IMR-90 (cell line): ENCODE measurements at places on chromosomes 5 and 9. TPM values are rescaled to one million over a fixed set of nuclear protein-coding genes. Genes with fewer than 3 reads are reported as not detected.

GRCh38 chr9:20319641-20320337, 302.5 kb downstream of the MLLT3 start:
- peaks cover 9% of the 10 kb centered on the region for H3K4me1 ChIP-seq
- H3K36me3 ChIP-seq, result no peaks in the 10 kb centered on the region
- peak; percentile 88 for DNase-seq
- H3K27ac ChIP-seq, result no peak overlapping the region

IL31RA gene
- total RNA-seq, result 0.56 and 0.90 TPM in 2 replicates

- H3K36me3 ChIP-seq, result no peaks in the 10 kb centered on the region
- H3K4me3 ChIP-seq, result no peak overlapping the region
- H3K27ac ChIP-seq, result no peak overlapping the region
- DNase-seq, result no peak
Measured at GRCh38 chr5:136210259-136210658, 17.3 kb upstream of the SMIM32 start.

GADD45G gene
- not detected in 2 replicates for total RNA-seq

GRCh38 chr9:126417043-126417442, 90.4 kb downstream of the MVB12B start:
- H3K4me3 ChIP-seq, result no peak overlapping the region
- H3K27me3 ChIP-seq, result no peaks in the 10 kb centered on the region
- DNase-seq, result no peak
- peaks cover 3% of the 10 kb centered on the region; the same call in 1 of the 2 replicates for H3K36me3 ChIP-seq
- H3K4me1 ChIP-seq, result no peaks in the 10 kb centered on the region
- H3K27ac ChIP-seq, result no peak overlapping the region

GABRA1 gene
- total RNA-seq, result not detected in 2 replicates

DNA sequence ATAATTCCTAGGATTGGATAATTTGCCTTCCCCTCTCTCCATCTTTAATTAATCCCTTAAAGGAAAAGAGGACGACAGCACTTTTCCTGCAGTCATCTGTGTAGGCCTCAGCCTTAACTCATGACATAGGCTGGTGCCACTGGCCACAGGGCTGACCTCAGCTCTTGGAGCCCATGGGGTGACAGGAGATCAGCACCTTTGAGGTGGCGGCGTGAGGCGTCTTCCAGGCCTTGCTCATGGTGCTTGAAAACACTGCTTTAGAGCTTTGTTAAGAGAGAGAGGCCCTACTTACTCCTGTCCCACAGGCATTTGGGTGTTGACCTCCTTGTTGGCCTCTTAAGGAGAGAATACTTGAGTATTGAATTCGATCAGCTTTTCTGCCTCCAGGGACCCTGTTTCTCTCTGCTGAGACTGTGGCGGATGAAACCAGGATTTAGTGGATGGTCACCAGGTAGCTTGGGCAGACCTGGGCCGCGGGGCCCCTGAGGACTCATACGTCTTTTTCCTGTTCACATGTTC, 23.4 kb downstream of the TENT4A start:
- peaks cover 26% of the 10 kb centered on the region for H3K36me3 ChIP-seq
- no peak for DNase-seq
- H3K27me3 ChIP-seq, result no peaks in the 10 kb centered on the region
- H3K27ac ChIP-seq, result no peak overlapping the region
- H3K4me1 ChIP-seq, result peaks cover 22% of the 10 kb centered on the region
- no peak overlapping the region for H3K4me3 ChIP-seq

MAMDC2 gene
- total RNA-seq, result 5.0 and 5.6 TPM in 2 replicates

PCDHGB6 gene
- 2.2 and 2.8 TPM in 2 replicates for total RNA-seq

- H3K27me3 ChIP-seq, result peaks cover 19% of the 10 kb centered on the region
- H3K4me1 ChIP-seq, result no peaks in the 10 kb centered on the region
- H3K4me3 ChIP-seq, result peak overlapping the region; percentile 18; the same call in 1 of the 2 replicates
- H3K36me3 ChIP-seq, result no peaks in the 10 kb centered on the region
- peak; percentile 62 for DNase-seq
Measured at GRCh38 chr9:127742435-127743088, 7.5 kb upstream of the TOR2A start.

DNA sequence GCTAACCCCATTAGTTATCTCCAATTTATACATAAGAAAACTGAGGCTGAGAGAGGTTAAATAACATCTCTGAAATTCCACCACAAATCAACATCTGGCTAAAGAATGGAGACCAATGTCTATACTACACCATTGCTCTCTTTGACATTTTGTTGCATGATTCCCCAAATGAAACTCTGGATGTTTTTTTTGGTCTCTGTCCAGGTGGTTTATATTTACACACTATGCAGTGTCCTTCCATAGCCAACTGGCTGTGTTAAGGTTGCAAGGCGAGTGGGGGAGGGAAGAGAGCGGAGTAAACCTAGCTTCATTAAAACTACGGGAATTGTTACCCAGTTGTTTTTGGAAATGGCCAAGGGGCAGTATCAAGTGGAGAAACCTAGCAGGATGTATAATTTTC, 67.2 kb downstream of the KIF4B start:
- H3K4me1 ChIP-seq, result no peaks in the 10 kb centered on the region; the same call in 1 of the 2 replicates
- no peak overlapping the region for H3K27ac ChIP-seq
- H3K36me3 ChIP-seq, result no peaks in the 10 kb centered on the region
- no peak for DNase-seq
- no peak overlapping the region for H3K4me3 ChIP-seq

ADGRV1 gene
- total RNA-seq, result under 0.01 TPM in 2 replicates

- peaks cover 3% of the 10 kb centered on the region for H3K27me3 ChIP-seq
- no peak overlapping the region for H3K27ac ChIP-seq
- H3K36me3 ChIP-seq, result no peaks in the 10 kb centered on the region
Measured at GRCh38 chr5:35151146-35151920, 79.0 kb downstream of the PRLR start.

- H3K27me3 ChIP-seq, result no peaks in the 10 kb centered on the region
- peak; percentile 70 for DNase-seq
- H3K27ac ChIP-seq, result no peak overlapping the region
- H3K4me3 ChIP-seq, result no peak overlapping the region
- H3K36me3 ChIP-seq, result 0 out of 2 replicates have a peak, but pooled peaks cover 1% of the 10 kb centered on the region
- peaks cover 2% of the 10 kb centered on the region; the same call in 1 of the 2 replicates for H3K4me1 ChIP-seq
Measured at GRCh38 chr9:120655005-120655622, 59.2 kb downstream of the MEGF9 start.

DNA sequence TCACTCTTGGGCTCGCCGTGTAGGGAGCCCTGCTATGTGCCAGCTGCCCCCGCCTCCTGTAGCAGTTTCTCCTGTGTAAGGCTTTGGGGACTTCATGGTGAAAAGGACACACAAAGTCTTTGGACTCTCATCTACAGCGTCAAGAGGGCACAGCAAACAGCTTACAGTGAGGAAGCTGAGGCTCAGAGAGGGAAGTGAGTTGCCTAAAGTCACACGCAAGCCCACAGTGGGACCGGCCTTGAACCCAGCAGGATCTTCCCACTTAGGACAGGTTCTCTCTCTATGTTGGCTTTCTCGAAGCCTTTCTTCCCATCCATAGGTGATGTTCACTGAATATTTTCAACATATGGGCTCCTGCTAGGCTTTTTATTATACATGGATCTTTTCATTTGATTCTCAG, 9.8 kb upstream of the PRRX2 start:
- DNase-seq, result no peak
- peaks cover 19% of the 10 kb centered on the region for H3K4me1 ChIP-seq
- no peaks in the 10 kb centered on the region for H3K27me3 ChIP-seq

DNA sequence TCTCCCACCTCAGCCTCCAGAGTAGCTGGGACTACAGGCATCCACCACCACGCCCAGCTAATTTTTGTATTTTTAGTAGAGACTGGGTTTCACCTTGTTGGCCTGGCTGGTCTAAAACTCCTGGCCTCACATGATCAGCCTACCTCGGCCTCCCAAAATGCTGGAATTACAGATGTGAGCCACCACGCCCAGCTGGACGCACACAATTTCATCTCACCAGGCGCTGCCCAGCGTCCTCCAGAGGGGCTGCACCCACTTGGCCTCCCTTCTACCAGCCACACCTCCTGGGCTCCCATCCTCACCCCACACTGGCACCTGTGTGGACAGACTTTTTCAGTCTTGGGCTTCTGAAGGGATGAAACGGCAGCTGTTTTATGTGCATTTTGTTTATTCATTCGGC, 3.8 kb upstream of the EXOC3 start:
- no peak overlapping the region for H3K27ac ChIP-seq
- H3K4me3 ChIP-seq, result no peak overlapping the region
- no peak for DNase-seq
- H3K36me3 ChIP-seq, result peaks cover 15% of the 10 kb centered on the region; the same call in 1 of the 2 replicates
- H3K27me3 ChIP-seq, result no peaks in the 10 kb centered on the region

BTNL3 gene
- not detected in 2 replicates for total RNA-seq

SMIM33 gene
- not detected in 2 replicates for total RNA-seq

OR1J2 gene
- total RNA-seq, result not detected in 2 replicates

DNA sequence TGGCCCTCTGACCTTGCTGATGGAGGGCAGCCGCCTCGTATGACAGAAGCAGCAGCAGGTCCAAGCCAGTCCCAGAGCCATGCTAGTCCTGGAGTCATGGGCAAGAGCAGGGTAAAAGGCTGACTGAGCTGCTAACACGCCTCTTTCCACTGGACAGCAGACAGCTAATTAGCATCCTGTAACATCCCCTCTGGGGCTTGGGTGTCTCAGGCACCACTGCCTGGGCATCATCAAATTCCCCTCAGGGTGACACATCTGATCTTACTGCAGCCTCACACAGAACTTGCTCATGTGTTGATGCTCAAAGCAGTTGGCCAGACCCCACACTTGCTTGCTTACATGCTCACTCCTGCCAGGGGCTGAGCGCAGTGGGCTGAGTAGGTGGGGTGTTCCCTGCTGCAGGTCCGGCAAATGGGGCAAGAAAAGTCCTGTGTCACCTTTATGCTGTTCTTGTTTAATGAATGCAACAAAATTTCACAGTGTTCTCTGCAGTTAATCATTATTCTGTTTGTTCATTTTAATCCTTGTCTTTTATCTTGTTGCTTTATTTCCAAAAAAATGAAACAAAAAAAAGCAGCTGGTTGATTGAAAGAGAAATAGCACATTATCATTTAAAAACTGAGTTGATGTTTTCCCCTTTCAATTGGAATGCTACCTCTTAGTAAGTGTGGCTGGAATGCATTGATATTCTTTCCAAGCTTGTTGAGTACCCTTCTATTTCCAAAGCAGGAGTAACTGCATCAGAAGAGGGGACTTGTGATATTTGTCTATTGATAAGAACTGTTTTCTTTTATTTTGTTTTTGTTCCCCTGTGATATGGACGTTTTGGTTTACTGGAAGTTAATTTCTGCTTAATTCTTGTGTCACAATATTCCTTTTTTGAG, 254.1 kb downstream of the CDH18 start:
- H3K27ac ChIP-seq, result no peak overlapping the region
- no peaks in the 10 kb centered on the region for H3K4me1 ChIP-seq
- no peaks in the 10 kb centered on the region for H3K36me3 ChIP-seq
- DNase-seq, result no peak

DNA sequence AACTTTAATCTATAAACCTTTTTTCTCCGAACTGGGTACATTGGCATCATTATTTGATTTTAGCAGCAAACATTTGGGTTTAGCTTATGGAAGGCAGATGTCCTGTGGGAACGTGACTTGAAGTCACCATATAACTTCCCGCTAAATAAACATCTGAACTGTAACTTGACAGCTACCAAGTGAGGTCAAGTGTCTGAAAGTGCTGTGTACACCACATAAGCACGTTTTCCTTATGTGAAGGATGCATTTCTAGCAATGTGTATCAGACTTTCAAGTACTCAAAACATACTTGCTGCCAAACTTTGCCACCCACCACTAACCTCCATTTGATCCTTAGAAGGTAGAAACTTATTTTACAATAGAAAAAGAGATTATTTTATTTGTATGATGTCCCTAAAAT, 35.7 kb downstream of the SLC1A3 start:
- H3K27me3 ChIP-seq, result peaks cover under 1% of the 10 kb centered on the region; the same call in 1 of the 2 replicates
- H3K4me1 ChIP-seq, result 0 out of 2 replicates have a peak, but pooled peaks cover 2% of the 10 kb centered on the region
- H3K4me3 ChIP-seq, result no peak overlapping the region
- no peaks in the 10 kb centered on the region for H3K36me3 ChIP-seq
- H3K27ac ChIP-seq, result no peak overlapping the region
- no peak for DNase-seq

DPM2 gene
- 10.8 TPM in 2 replicates for total RNA-seq

DNA sequence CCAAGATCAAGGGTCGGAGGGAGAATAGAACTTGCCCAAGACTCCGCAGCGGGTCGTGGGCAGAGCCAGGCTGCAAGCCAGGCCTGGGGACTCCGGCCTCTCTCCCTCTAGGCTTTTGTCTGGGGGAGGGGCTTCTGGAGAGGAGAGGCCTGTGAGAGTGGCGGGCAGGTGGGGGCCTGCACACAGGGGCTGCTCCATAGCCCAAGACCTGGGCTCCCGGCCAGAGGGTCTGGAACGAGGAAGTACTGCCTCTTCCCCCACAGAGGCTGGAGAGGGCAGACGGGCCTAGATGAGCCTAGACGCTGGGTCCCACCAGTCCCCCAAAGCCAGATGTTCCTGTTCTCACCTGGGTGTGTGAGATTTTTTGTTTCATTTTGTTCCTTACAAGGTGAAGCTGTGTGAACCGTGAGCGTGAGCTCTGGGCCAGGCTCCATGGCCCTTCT, 5.2 kb upstream of the ST6GALNAC6 start:
- no peak overlapping the region for H3K27ac ChIP-seq
- no peak for DNase-seq
- no peaks in the 10 kb centered on the region for H3K27me3 ChIP-seq

GRCh38 chr5:112914584-112914983, 7.4 kb downstream of the REEP5 start:
- H3K4me1 ChIP-seq, result peaks cover 9% of the 10 kb centered on the region
- H3K36me3 ChIP-seq, result peaks cover 21% of the 10 kb centered on the region
- no peaks in the 10 kb centered on the region for H3K27me3 ChIP-seq
- no peak overlapping the region for H3K27ac ChIP-seq

- H3K27me3 ChIP-seq, result no peaks in the 10 kb centered on the region
- H3K4me1 ChIP-seq, result peaks cover 58% of the 10 kb centered on the region
- H3K27ac ChIP-seq, result no peak overlapping the region
- peaks cover 1% of the 10 kb centered on the region; the same call in 1 of the 2 replicates for H3K36me3 ChIP-seq
Measured at GRCh38 chr5:150513375-150514309, 5.7 kb downstream of the NDST1 start.

GRCh38 chr5:178529080-178529479, 61.1 kb downstream of the COL23A1 start:
- H3K27ac ChIP-seq, result no peak overlapping the region
- no peak overlapping the region for H3K4me3 ChIP-seq
- no peak for DNase-seq
- H3K4me1 ChIP-seq, result no peaks in the 10 kb centered on the region

DNA sequence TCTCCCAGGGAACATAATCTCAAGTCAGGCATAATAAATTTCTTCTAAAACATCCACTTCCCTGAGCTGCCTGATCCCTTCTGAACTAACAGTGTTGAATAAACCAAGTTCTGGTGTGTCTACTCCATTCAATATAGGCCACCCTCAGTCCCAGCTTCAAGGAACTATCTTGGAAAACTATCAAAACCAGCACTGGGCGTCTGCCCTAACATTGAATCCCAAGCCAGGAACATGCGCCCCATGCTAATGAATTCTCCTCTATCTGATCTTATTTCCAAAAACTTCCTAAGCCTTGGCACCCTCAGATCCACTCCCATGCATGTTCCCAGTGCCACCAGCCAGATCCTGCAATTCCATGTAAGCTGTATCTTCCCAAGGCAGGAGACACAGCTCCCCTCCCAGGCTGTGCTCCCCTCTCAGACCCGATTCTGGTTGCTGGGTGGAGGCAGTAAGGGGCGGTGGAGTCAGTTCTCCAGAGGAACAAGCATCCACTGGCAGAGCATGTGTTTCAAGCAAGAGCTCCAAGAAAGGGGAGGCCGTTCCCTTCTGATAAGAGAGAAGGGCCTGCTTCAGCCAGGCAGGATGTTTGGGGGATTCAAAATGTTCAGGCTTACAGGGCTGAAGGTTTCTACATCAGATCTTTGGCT, 13.1 kb upstream of the FOXI1 start:
- DNase-seq, result no peak
- H3K4me1 ChIP-seq, result no peaks in the 10 kb centered on the region
- H3K27me3 ChIP-seq, result no peaks in the 10 kb centered on the region; the same call in 1 of the 2 replicates
- no peak overlapping the region for H3K4me3 ChIP-seq
- no peaks in the 10 kb centered on the region for H3K36me3 ChIP-seq

PCDHB4 gene
- under 0.01 TPM in 1 of 2 replicates, not detected in the other for total RNA-seq

GRCh38 chr5:105773241-105773640, 1897.5 kb downstream of the EFNA5 start:
- no peak for DNase-seq
- H3K4me3 ChIP-seq, result no peak overlapping the region
- H3K4me1 ChIP-seq, result no peaks in the 10 kb centered on the region
- H3K36me3 ChIP-seq, result no peaks in the 10 kb centered on the region
- H3K27me3 ChIP-seq, result no peaks in the 10 kb centered on the region
